ENCODE measurements at places on chromosomes 12 and 14.
A peak's percentile ranks its signal among the peaks of the same experiment; 100 is the strongest.

DNA sequence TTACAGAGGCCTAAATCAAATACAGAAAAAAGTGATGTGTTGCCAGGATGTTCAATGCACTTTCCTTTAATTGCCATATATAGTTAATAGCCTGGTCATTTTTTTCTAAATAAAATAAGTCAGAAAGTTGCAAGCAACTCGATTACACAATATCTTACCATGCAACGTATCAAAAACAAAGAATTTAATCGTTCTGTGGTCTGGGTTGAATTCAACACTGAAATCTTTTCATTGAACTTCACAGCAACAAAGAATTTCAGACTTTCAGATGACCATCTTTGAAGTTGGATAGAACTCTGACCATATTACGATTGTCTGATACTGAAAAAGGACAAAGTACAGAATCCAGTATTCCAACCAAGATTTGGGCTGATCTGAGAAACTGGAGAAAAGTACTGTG lies 231.9 kb downstream of the SLC25A21 start:
- no peak for DNase-seq

GRCh38 chr14:73426877-73427276 lies 31.5 kb downstream of the NUMB start:
- DNase-seq: no peak

DNA sequence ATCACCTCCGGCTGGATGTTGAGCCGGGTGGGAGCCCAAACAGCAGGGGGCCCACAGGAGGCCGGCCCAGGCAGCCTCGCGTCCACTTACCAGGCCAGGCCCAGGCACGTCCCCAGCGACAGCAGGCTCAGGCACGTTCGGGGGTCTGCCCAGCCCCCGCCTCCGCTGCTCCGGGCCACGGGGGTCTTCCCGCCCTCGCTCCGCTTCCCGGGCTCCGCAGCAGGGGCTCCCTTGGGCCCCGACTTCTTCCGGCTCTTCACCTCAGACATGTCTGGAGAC lies 216 bp downstream of the IKBIP start:
- no peak for DNase-seq

DNA sequence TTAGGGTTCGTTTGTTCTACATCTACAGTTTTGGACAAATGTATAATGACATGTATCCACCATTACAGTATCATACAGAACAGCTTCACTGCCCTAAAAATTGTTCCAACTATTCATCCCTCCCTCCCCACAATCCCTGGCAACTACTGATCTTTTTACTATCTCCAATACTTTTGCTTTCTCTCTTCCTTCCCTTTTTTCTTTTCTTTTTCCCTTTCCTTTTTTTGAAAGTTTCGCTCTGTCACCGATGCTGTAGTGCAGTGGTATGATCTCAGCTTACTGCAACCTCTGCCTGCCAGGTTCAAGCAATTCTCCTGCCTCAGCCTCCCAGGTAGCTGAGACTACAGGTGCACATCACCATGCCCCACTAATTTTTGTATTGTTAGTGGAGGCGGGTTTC lies 2.6 kb upstream of the ACOT4 start:
- DNase-seq: no peak

- no peak for DNase-seq
Observed at GRCh38 chr14:93648440-93649168, 139.7 kb downstream of the PRIMA1 start.

GRCh38 chr12:25322918-25323531 lies 72.3 kb upstream of the KRAS start:
- no peak for DNase-seq

DNA sequence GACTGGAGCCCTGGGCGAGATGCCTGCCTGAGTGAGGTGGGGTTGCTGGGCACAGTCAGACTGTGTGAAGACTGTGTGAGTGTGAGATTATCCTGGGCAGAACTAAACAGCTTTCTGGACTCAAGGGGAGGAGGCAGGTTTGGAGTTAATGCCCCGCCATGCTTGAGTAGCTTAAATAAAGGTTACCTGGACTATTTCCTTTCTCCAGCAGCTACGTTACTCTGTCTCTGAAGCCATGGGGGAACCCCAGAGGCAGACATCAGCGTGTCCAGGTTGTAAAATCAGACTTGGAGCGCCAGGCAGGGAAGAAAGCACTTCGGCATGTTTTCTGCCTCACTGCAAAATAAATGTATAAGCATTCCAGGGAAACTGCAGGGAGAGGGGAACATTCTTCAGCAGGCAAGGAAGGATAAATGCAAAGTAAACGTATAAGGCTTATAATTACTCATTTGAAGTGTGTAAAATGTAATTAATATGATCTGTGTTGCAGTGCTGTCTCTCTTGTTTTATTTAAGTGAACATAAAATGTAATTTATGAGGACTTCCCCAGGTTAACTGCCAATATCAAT lies 129.7 kb downstream of the CHST11 start:
- DNase-seq: no peak

GRCh38 chr14:102795060-102795925 lies 18.0 kb downstream of the TRAF3 start:
- no peak for DNase-seq

DNA sequence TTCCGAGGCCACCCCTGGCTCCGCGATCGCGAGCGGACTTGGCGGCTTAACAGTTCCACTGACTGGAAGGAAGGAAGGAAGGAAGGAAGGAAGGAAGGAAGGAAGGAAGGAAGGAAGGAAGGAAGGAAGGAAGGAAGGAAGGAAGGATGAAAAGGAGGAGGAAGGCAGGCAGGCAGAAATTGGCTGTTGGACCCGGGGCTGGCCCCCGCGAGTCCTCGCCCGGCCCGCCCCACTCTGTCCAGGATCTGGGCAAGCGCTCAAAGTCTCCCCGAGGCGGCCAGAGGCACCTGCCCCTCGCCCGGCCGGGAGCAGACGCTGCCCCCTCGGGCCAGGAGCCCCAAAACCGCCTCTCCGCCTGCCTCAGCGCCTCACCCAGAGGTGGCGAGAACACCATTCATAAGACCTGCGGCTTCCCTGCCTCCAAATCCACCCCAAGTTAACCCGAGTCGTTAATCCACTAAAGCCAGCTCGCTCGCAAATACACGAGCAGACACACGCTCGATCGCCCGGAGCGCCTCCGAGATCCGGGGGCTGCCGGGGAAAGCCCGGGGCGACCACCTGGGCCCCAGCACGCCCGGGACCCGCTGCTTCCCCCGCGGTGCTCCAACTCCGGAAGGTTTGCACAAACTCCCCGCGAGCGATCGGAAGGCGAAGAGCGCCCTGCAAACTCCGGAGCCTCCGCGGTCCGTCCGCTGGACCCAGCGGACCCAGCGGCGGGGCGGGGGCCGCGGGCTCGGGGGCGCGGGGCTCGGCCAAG lies 844 bp downstream of the DPF3 start:
- no peak for DNase-seq

DNA sequence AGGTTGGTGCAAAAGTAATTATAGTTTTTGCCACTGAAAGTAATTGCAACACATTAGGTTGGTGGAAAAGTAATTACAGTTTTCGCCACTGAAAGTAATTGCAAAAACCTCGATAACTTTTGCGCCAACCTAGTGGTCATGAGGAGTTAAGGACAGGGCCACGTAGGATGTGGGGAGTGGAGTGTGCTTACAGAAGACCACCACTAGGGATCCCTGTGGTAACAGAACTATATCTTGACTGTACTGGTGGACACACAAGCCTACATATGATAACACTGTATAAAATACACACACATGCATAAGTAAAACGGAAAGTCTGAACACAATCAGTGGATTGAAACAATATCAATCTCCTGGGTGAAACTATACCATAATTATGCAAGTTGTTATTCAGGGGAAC lies 187.4 kb upstream of the ABCD2 start:
- DNase-seq: no peak

- DNase-seq: peak; percentile 75
Observed at GRCh38 chr12:48105867-48106680, at the start of gene SENP1. TSS of gene SENP1 (minus strand) at chr12:48106079. CDS start at chr12:48101472, 4,607 bp downstream.

GRCh38 chr14:20440882-20441281 lies 4.9 kb upstream of the KLHL33 start:
- no peak for DNase-seq

GRCh38 chr12:19994968-19995367 lies 373.4 kb upstream of the PDE3A start:
- DNase-seq: no peak

DNA sequence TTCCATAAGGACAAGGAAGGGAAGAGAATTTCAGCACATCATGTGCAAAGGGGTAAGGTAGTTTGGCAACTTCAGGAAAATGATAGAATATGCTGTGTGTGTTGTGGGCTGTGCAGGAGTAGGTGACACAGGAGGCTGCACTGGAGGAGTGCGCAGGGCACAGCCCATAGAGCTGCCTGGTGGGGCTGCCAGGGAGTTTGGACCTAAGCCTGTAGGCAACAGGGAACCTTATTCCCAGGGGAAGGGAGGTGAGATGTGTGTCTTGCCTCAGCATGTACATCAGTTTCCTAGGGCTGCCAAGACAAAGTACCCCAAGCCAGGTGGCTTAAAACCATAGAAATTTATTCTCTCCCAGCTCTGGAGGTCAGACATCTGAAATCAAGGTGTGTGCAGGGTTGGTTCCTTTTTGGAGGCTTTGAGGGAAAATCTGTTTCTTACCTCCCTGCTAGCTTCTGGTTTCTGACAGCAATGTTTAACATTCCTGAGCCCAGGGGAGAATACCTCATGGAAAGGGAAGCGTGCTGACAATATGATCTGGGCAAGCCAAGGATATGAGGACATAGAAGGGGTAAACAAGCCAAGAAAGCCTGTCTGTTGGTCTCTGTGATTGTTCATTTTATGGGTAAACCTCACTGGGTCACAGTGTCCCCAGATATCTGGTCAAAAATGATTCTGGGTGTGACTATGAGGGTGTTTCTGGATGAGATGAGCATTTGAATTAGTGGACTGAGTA lies 174.0 kb upstream of the NTF3 start:
- DNase-seq: no peak

- DNase-seq: peak; percentile 37
Observed at GRCh38 chr12:100128512-100128908, 14.2 kb downstream of the BLTP3B start.

- no peak for DNase-seq
Observed at GRCh38 chr12:49975318-49975761, 2.6 kb downstream of the AQP6 start.

GRCh38 chr14:68820999-68821683 lies 28.3 kb upstream of the ZFP36L1 start:
- DNase-seq: peak; percentile 14

DNA sequence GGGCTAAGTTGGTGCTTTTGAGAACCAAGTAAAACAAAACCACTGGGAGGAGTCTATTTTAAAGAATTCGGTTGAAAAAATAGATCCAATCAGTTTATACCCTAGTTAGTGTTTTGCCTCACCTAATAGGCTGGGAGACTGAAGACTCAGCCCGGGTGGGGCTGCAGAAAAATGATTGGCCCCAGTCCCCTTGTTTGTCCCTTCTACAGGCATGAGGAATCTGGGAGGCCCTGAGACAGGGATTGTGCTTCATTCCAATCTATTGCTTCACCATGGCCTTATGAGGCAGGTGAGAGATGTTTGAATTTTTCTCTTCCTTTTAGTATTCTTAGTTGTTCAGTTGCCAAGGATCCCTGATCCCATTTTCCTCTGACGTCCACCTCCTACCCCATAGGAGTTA lies 1.8 kb upstream of the RAB5B start:
- no peak for DNase-seq

DNA sequence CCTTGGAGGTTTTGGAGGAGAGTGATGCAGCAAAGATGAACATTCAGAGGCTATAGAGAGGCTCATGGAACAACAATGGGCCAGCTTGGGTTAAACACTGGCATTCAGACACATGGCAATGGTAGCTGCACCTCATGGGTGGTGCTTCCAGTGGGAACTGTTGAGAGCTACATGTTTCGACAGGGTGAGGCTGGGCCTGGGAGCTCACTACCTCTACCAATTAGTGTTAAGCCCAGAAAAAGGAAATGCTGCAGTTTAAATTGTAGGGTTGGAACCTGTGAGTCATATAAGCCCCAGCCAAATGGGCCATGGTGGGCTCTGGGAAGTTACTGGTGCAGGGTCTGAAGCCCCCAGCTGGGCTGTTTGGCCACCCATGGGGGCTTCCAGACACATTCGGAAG lies 279.7 kb downstream of the ZFP36L1 start:
- DNase-seq: no peak

DNA sequence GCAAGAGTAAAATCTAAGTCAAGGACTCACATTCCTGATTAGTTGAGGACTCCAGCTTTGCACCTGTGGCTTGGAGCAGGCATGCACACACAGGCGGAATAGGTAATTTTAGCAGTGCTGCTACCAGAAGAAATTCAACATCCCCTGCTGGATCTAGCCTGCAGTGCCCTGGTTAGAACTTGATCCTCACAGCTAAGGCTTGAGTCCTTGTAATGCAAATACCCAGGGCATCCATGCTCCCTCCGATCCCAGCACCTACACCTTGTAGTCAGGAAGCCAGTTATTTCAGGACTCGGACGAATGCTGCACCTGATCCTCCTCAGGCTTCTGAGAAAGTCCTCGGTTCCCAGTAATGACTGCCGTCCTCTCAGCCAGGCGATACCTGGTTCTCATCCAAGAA lies 309.0 kb upstream of the AMIGO2 start:
- DNase-seq: no peak

DNA sequence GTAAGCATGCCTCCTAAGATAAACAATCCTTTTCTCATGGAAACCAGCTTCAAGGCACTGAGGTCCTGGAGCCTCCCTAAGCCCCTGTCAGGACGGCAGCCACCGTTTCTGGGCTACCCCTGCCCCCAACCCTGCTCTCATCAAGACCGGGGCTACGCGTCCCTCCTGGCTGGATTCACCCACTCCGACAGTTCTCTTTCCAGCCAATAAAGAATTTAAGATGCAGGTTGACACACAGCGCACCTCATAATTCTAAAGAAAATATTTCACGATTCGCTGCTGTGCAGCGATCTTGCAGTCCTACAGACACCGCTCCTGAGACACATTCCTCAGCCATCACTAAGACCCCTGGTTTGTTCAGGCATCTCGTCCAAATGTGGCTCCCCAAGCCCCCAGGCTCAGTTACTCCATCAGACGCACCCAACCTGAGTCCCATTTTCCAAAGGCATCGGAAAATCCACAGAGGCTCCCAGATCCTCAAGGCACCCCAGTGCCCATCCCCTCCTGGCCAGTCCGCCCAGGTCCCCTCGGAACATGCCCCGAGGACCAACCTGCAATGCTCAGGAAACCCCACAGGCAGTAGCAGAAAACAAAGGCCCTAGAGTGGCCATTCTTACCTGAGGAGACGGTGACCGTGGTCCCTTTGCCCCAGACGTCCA lies 336.3 kb downstream of the TMEM121 start:
- no peak for DNase-seq

DNA sequence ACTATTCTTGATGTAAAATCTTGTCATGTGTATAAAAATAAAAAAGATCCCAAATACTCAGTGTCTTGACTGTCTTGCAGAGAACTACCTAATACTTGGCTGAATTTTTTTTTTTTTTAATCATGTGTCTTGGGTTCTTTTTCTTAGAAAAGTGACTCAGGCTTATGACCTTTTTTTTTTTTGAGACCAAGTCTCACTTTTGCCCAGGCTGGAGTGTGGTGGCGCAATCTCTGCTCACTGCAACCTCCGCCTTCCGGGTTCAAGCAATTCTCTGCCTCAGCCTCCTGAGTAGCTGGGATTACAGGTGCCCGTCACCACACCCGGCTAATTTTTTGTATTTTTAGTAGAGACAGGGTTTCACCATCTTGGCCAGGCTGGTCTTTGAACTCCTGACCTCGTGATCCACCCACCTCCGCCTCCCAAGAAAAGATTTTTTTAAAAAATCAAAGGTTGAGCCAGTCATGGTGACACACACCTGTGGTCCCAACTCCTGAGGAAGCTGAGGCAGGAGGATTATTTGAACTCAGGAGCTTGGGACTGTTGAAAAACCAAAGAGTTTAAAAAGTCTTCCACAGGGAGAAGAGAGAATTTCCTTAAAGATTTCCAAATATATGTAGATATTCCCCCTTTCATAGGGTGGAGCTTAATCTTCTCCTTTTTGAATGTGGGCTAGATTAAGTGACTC lies 17.7 kb upstream of the TDG start:
- no peak for DNase-seq

GRCh38 chr14:100552524-100553125 lies 34.6 kb downstream of the BEGAIN start:
- no peak for DNase-seq

All from breast epithelium (tissue), 4 donors.